ENCODE measurements at places on chromosomes 16 and 17.

- DNase-seq, result no peak
Measured at GRCh38 chr17:35868737-35869136, at the start of gene HEATR9. HEATR9 (minus strand) TSS chr17:35868891; CDS start chr17:35868742, 149 bp downstream.

GRCh38 chr17:77862890-77863813 lies 95.4 kb upstream of the TNRC6C start:
- DNase-seq, result no peak

DNA sequence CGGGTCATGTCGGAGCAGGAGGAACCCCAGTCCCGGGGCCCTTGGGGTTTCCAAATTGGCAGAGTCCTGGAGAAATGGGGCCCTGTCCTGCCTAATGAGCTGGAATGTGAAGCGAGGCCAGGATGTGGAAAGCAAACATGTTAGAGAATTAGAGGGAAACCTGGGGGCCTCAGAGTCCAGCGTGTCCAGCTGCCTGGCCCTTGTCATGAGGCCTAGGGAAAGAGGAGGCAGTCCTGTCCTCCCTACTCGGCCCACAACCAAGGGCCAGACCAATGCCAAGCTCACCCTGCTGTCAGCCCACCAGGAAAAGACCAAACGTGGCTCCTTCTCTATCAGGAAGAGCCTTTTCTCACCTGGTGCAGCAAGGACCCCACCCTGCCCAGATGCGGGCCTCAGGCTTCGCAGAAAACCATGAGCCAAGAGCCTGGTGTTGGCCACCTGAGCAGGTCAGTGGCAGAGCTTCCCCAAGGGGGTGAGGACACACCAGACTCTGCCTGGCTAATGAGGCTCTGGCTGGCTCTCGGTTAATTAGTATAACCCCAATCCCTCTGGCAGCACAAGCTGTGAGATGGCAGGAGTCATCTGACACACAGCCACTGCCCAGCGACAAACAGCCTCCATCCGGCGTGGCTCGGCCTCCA lies 10.1 kb downstream of the TEKT5 start:
- no peak for DNase-seq

DNA sequence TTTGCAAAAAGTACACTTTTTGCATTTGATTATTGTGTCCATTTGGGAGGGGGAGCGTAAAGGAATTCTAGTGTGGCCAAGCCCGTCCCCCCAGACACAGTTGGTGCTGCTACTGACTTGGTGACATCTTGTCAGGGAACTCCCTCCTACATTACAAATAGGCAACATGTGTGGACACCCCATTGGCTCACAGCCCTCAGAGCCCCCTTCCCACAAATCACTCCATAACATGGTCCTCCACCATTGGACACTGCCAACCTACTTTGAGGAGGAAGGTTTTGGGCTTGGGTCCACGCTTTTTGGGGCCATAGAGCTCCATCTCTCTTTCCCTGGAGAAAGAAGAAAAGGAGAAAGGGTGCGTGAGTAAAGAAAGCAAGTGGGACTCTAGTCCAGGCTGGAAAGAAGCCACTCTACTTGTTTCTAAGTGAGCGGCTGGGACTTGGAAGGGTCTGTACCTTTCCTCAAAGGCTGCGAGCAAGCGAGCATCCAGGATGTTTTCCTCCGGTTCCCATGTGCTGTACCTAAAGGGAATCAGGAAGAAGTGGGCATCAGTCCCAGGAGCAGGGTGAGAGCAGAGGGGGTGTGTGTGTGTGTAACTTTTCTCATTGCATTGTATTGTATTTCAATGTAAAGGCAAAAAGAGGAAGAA lies 958 bp downstream of the CBX8 start:
- DNase-seq, result no peak

DNA sequence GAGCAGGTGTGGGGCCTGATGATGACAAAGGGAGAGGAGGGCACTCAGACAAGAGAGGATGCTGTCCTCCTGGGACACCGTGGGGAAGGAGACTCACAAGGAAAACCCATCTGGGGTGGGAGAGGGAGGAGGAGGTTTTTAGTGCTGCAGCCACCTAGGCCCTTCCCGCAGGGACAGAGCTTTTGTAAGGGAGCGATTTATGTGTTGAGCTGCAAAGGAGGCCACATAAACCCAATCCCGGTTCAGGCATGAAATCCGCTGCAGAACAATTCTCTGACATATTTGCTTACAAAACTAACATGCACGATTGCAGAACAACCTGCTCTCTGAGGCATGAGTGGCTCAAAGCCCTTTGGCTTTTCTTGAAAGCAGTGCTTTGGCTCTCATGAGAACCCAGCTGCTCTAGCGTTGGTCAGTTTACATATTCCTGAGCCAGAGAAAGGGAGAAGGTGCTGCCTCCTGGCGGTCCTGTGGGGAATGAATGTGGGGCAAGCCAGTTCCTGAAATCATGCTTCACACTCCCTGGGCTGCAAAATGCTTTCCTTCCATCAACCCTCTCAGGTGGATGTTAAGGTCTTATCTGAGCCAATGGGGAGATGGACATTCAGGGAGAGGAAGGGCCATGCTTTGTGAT lies 122.4 kb upstream of the NLRP1 start:
- peak; percentile 18 for DNase-seq

- no peak for DNase-seq
Measured at GRCh38 chr16:4109250-4109736, 6.9 kb downstream of the ADCY9 start.

Measured in AG09319 (cell line).